Thoracic aorta (tissue), 2 donors: ENCODE measurements at places on chromosomes 5 and 9.

DNA sequence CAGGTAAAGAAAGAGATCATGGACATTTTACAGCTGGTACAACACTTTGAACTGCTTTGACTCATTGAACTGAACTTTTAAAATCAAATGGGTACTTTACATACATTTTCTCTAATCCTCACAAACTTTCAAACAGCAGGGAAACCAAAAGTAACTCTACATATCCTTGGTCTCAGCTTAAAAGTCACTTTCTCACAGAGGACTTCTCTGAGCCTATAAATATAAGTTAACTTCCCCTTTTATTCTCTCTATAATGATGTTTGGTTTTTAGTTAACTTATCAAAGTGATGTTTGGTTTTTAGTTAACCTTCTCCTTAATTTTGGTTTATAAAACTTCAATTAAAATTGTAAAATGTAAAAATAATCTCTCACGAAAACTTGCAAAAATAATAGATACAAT is 209.8 kb downstream of the MCTP1 start:
- DNase-seq, result no peak

- no peak for DNase-seq
Measured at GRCh38 chr5:151622367-151623088, 31.4 kb upstream of the FAT2 start.

GRCh38 chr5:19886123-19886917 is 101.7 kb downstream of the CDH18 start:
- no peak for DNase-seq

GRCh38 chr9:126001581-126002225 is 254.5 kb downstream of the PBX3 start:
- no peak for DNase-seq

GRCh38 chr9:100575765-100576386 is 2.0 kb upstream of the CAVIN4 start:
- DNase-seq, result no peak

GRCh38 chr5:14397717-14398116 is 183.9 kb upstream of the OTULINL start:
- DNase-seq, result no peak

DNA sequence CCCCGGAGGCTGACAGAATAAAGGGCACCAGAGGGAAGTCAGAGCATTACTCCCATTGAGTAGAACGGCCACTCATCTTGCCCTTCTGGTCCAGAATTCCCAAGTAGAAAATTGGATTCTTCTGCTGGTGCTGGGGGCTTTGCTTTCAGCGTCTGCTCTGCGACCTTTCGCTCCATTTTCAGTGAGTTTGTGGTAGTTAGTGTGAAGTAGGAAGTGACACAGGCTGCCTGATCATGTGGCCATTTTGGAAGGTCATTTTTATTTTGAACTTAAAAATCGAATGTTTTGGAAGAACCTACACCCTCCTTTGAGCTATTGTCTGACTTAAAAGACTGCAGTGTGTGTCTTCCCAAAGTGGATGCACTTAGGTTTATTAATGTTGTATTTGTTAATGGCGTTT is 56.7 kb upstream of the FAM120AOS start:
- DNase-seq, result no peak

DNA sequence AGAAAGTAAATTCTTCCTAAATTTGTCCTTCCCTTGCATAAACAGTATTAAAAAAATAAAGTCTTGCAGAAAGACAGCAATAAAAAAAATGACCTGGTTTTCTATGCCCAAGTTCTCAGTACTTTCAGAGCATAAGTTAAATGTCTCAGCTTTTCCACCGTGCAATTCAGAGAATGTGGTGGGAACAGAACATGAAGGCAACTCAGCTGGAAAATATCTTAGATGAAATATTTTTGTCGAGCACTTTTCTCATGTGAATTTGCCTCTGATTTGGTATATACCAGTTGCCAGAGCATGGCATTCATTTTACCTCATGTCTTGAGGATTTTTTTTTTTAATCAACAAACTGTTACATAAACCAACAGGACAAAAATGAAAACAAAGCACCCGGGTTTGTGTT is 176.1 kb downstream of the CETN3 start:
- DNase-seq, result no peak

GRCh38 chr9:127557998-127558546 is 54.0 kb upstream of the STXBP1 start:
- DNase-seq, result no peak
